CD4-positive, alpha-beta T cell treated with Interferon gamma for 1 hour (primary cell): ENCODE measurements at places on chromosomes 16 and 17.

DNA sequence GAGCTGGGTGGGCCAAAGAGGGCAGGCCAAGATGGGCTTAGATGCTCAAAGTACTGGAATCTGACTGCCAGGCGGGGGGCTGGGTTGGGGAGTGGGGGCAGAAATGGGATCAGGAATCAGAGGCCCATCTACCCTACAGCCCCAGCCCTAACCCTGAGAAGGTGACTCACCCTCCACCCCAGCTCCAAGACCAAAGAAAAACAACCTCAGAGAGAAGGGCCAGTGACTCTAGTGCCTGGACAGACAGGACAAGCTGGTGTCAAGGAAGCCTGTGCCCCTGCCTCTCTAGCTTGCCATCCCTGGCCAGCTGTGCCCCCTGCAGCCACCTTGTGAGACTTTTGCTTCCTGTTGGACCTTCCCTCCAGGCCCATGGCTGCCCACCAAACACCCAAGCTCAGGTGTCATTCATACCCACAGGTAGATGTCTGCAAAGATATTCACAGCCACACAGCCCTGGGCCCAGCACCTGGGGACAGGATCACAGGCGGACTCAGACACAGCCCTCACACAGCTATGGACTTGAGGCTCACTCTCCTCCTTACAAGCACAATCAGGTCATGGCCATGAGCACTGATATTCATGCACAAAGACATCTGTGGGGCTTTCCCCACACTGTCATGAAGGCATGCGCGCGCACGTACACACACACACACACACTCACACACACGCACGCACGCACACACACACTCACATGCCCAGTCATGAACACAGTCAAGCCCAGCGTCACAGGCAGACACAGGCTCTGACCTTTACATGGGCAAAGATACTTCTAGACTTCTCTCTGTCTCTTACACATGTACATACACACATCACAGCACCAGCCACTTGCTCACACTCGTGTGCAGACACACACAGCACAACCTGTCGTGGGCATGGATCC is 2.8 kb downstream of the WNT3 start:
- DNase-seq = no peak

DNA sequence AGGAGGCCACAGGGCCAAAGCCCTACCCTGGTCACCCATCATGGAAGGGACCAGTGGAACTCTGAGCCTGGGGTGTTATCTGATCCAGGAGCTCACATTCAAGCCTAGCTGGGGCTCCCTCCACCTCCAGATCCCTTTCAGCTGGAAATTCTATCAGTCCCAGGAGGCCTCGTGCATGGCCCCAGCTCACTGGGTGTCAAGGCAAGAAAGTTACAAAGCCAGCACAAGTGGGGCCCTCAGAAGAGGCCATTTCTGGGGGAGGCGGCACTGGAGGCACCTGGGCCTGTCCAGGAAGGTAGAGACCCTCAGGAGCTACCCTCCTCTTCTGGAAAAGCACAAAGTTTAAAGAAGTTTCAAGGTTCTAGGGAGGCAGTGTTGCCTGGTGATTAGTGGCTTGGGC is 4.8 kb downstream of the CA7 start:
- no peak for DNase-seq

- no peak for DNase-seq
Observed at GRCh38 chr17:82034371-82035011, 3.0 kb downstream of the DCXR start.

- no peak for DNase-seq
Observed at GRCh38 chr16:60318486-60318885, 1584.4 kb upstream of the GOT2 start.

DNA sequence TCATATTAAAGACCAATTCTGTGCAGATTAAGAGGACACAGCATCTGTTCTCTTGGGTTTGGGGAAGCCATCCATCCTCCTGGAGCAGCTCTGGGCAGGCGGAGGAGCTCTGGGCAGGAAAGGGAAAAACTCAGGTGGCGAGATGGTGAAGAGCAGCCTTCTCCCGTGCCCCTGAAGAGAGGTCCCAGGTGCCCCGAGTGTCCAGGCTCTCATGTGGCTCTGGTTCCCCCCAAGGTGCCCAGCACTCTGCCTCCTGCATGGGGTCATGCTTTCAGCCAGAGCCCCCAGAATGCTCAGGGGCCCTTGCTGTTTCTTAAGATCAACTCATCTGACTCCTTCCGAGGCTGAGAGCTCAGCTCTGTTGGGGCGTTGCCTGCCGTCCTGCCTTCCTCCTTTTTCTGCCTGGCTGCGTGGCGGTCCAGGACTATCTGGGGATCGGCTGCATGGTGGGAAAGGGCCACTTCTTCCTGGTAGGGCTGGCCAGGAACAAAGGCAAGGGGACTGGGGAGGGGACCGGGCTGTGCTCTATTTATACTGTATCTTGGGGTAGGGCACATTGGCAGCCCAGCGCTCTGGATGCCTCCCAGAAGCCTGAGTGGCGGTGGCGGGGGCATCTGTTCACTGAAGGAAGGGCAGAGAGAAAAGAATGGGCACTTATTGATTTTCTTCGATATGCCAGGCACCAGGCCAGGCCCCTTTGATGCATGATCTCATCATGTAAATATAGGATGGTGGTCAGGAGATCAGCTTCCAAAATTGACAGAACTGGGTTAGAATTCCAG is 103.2 kb upstream of the SDK2 start:
- DNase-seq = no peak
